Activated CD4-positive, alpha-beta T cell treated with anti-CD3 and anti-CD28 coated beads, Interleukin-2, amount 50 U/mL, for 24 hours (primary cell): ENCODE measurements at places on chromosomes 4 and X.

DNA sequence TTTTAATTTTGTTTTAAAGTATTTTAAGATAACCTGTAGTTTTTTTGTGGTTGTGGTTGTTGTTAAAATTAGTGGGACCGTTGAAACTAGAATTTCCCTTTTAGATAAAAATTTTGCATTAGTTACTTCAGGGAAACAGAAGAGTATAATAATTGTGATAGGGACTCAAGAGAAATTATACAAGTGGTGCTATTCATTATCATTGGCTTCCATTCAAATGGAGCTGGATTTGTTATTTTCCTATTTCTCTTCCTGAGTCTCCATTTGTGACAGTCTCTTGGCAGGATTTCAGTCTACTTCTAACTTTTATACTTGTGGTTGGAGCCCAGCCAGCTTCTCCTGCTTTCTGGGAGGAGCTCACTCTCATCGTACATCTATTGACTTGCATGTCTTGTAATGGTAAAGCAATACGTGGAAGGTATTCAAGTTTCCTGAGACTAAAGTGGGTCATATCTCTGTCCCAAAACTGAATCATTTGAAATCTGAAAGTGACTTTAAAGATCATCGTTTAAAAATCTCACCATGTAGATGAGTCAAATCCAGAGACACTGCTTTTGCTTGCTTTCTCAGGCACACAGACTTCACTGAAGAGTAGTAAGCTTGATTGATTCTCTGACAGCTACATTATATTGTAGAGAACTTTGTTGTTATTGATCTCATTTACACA, 155.8 kb downstream of the RPA4 start:
- no peak for DNase-seq

GRCh38 chr4:106624671-106625070, 256.1 kb upstream of the GIMD1 start:
- no peak for DNase-seq

DNA sequence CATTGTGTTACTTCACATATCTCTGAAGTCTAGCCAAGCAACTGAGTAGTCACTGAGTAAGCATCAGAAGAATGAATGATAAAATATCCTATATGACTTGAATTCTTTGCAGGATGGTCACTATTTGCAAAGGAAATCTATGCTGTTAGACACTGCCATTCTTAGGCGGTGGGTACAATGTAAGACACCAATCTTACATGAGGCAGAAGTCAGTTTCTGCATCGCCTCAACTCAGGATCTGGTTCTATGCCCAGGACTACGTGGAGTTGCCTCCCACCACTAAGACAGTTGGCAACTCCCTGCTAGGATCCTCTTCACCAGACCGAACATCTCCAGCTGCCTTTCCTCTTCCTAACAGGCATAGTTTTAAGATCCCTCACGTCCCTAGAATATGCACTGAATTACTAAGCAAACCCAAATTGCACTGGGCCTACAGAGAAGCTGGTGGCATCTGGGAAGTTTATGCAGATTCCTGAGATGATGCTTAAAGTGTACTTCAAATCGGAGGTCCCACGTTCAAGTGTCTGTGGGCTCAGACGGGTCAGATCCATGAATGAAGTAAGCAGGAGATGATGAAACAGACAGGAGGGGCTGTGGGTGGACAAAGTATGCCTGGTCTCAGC, 45.6 kb downstream of the SEL1L3 start:
- DNase-seq = no peak

DNA sequence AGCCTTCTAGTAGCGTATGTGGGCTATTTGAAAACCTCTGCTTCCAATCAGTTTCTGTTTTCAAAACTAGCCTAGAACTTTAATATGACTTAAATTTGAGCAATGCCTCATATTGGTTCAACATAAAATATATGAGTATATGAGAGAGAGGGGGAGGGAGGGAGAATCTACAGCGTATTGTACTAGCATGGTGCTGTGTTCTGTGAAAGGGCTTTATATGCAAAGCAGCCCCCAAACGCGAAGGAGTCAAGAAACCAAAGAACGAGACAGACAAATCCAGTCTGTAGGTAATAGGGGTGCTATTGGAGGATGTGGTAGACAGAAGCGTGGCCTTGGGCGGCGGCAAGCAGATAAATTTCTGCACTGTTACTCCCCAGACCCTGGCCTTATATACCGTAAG, 784 bp upstream of the ANXA5 start:
- DNase-seq = no peak

DNA sequence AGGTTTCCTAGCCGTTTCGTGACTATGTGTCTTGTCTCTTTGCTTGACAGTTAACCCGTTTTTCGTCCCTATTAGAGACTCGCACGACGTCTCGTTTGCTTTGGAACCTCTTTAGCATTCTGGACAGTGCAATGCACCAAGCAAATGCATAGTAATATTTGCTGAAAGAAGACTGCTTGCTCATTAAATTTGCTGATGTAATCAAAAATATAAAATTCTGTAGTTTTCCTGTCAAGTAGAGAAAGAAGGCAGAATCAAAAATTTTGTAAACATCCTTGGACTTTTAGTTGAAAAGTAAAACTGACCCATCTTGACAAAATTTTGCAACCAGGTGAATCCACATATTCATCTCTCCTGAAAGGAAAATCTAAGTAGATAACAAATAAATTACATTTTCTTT, 106.9 kb upstream of the RAPGEF2 start:
- no peak for DNase-seq

GRCh38 chr4:117560329-117560728, 474.0 kb upstream of the NDST3 start:
- no peak for DNase-seq

DNA sequence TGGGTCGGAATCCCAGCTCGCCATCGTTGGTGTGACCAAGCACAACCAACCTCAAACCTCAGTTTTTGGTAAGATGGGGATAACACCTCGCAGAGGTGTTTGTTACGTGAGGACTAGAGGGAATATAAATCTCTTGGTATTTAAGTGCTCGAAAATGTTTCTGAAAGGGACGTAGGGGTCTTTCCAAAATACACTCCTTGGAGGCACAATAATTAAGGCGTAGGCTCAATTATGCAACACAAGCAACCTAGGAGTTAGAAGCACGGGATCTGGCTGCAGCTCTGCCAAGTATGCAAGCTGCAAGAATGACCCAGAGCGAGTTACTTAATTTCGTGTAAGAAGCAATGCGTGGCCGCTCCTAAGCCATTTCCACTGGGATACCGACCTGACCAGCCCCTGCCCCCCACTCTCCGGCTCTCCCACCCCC, 552 bp downstream of the ADH5 start:
- DNase-seq = no peak

DNA sequence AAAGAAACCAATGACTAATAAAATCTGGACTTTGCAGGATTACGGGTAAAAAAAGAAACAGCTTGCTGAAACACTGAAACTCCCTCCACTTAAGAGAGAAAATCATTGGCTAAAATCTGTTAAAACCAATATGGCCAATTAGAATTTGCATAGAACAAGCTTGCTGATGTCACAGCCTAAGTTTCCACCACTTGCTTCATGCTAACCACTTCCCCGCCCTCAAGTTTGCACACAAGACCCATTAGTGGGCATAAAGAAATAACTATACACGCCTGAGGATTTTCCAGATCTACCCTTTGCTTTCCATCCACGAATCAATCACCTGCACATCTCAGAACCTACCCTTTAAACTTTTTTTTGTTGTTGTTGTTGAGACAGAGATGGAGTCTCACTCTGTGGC, 42.7 kb upstream of the PHEX start:
- DNase-seq = no peak

GRCh38 chr4:118762730-118763477, 73.0 kb downstream of the SEC24D start:
- DNase-seq = no peak

GRCh38 chr4:75666299-75666698, 6.9 kb downstream of the G3BP2 start:
- no peak for DNase-seq

DNA sequence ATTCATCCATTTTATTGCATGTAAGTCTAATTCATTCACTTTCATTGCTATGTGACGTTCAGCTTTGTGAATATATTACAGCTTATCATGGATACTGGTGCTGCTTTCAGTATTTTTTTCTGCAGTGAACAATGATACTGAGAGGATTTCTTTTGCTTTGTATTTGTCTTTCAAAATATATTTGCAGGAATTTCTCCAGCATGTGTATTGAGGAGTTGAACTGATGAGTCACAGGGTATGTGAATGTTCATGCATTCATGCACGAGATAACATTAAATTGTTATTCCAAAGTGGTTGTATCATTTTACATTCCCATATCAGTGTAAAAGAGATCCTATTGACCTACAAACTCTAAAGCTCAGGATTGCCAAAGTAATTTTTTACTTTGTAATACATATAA, 283.8 kb upstream of the ARSJ start:
- no peak for DNase-seq

GRCh38 chr4:43332052-43332425, 439.5 kb downstream of the GRXCR1 start:
- DNase-seq = no peak

GRCh38 chrX:84064164-84064563, 123.8 kb downstream of the RPS6KA6 start:
- no peak for DNase-seq

DNA sequence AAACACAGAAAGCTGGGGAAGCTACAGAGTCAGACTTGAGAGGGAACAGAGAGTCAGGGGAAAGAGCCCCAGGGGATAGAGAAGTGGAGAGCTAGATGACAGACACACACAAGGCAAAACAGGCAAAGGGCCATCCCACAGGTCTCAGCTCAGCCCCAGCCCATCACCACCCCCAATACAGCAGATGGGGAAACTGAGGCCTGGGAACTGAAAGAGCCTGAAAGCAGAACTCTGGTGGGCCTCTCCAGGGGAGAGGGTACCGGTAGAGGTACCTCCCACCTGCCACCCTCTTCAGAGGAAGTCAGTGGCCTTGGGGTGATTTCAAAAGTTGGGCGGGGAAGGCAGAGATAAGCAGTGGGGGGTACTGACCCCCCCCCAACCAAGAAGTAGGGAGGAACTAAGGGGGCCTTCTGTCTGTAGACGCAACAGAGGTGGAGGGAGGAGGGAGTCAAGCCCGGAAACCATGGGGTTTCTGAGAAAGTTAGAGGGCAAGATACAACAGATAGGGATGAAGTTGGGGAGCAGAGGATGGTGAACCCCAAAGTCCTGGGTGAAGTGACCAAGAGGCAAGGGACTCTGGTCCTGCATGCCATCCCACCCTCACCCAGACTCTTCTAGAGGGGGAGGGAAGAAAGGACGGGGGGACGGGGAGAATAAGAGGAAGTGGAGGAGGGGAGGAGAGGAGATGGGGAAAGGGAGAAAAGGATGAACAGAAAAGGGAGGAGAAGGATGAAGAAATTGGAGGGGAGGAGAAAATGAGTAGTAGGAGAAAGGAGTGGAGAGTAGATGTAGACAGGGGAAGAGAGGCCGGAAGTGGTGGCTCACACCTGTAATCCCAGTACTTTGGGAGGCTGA, 3.2 kb downstream of the GATA1 start:
- DNase-seq = no peak

GRCh38 chrX:71214604-71215337, 8.3 kb upstream of the GJB1 start:
- DNase-seq = no peak

GRCh38 chr4:128521156-128521555, 233.5 kb upstream of the PGRMC2 start:
- no peak for DNase-seq

- DNase-seq = no peak
Observed at GRCh38 chr4:95857761-95858160, 17.9 kb downstream of the PDHA2 start.

DNA sequence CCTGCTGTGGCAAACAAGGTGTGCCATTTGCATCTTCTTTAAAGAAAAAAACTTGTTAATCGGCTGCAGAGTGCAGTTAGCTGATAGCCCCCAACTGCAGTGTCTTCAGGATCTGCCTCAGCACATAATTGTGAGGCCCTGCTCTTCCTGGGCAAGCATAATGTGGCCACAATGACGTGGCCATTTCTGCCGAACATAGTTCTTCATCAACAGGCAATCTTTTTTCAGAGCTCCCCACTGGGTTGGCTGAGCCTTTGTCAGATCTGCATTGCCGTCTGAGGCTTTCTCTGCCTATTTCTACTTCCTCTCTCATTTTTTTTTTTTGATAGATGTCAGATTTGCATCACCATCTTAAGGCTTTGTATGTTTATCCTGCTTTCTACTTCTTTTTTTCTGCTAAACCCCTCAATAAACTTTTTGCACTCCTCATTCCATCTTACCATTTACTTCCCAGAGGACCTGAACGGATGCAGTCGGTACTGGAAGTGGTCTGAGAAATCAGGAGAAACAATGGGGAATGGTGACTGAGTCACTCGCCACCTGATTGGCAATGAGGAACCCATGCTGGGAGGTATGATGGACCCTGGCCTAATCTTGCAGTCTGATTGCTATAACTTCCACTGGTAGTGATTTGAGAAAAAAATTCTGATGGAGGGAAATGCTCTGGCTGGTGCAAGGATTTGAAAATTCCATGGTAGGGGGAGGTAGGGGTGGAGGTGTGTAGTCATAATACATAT, 21.2 kb upstream of the TAB3 start:
- no peak for DNase-seq

- DNase-seq = no peak
Observed at GRCh38 chr4:174835536-174835935, 6.5 kb upstream of the GLRA3 start.

DNA sequence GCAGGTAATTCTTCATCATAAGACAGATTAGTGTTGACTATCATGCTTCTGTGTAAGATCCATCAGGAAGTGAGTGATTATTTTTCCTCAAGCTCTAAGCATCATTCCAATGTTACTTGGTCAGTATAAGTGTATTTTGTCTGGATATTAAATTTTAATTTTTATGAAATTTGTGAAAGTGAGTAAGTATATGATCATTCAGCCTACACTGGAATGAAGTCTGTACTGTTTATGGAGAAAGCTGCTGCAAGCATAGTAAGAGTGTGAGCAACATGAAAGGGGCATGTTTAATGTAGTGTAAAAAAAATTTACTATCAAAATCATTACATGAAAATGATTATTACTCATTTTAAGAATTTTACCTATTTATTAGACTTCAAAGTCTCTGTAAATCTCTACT, 84.8 kb downstream of the IL15 start:
- DNase-seq = no peak

DNA sequence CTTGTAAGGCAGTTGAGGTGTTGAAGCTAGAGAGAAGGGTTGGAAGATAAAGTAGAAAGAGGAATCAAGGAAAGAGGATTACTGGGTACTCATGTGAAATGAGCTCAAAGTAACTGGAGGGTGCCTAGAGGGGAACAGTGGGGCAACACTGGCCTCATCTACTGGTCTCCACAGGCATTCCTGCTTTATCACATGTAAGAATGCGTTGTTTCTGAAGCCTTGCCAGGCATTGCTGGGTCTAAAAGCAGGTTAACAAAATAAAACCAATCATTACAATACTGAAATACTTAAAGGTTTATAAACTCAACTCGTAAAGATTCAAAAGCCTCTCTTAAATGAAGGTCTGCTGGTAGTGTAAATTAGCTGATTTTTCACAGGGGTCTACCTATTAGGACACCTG, 96.0 kb downstream of the FANCB start:
- DNase-seq = no peak
